Kidney capillary endothelial cell (primary cell): ENCODE measurements at places on chromosomes 3 and 15.

GRCh38 chr3:197183582-197183981, 114.8 kb downstream of the DLG1 start:
- DNase-seq, result no peak

DNA sequence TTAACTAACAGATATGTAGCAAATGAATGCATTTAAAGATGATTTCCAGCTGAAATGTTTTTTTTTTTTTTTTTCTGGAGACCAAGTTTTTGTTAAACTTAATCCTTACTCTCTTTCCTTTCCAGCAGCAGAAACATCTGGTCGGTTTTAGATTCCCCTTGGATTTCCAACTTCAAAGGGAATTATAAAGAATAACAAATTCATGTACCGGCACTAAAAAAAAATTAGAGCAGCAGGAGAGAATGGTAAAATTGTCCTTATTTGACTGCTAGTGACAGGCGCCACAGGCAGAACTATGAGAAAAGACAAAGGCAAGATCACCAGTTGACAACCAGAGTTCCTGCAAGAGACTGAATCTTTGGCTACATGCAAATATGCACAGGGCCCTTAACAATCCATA, 393.3 kb downstream of the TIGIT start:
- DNase-seq, result no peak

DNA sequence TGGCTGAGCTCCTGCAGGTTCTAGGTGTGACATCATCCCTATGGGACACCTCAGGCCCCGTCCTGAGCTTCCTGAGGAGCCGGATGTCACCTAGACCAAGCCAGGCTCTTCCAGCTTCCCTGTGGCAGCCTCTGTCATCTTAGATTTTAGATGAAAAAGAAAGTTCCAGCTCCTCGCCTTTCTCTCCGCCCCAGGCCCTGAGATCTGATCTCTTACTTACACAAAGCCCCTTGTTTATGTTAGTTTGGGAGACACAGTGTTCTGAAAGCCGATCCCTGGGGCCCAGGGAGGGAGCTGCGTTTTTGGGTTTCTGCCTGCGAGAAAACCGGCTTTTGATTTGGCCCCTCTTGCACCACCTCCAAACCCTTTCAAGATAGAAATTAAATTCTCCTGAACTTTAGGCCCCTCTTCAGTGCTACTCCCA, 40.2 kb upstream of the FAM107A start:
- DNase-seq, result no peak

DNA sequence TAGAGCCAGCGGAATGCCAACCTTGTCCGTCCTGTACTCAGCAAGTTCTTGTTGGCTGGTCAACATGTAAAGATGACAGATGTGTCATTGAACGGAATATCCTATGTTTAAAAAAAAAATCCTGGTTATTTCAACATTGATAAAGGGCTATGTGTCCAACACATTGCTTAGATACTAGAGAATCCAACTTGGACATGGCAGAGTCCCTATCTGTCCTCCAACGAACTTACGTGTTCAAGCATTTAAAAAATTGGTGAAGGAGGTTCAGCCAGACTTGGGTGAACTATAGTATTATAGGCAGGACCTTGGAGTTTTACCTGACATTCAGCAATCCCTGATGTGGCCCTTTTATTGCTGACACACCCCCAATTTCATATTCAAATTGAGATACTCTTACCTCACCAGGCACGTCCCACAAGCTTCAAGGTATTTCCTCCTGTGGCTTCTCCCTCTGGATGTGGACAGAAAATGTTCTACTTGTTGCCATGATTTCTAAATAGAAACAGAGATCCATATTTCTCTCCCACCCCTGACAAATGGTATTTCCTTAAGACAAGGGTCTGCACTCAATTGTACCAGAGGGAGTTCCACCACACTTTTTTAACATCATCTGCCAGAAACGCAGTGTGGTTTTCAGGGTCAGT, 207.7 kb upstream of the TPM1 start:
- DNase-seq, result no peak

DNA sequence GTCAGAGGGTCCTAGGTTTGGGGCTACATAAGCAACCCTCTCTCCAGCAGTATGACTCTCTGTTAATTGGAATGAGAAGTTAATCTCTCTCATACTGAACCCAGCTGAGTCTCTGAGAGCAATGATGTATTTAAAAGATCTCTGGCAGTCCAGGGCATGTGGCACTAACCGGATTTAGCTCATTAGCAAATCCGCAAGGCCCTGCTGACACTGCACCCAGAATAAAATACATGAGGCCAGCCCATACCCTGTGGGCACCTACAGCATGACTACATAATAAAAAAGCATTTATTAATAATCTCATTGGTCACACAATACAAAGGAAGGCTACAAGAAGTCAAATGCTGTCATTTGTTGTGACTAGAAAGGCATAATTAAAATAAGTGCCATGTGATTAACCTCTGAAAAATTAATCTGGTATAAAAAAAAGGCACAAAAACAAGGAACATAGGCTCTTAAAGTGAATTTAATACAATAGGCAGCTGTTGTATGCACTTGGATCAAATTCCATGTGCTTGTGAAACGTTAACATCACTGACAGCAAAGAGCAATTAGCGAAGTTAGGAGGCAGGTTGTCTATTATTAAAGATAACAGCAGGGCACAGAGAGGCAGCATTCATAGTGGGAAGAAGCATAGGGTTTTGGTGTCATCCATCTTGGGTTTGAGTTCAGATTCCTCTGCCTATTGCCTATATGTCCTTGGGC, 381.2 kb downstream of the WDR72 start:
- DNase-seq, result no peak

DNA sequence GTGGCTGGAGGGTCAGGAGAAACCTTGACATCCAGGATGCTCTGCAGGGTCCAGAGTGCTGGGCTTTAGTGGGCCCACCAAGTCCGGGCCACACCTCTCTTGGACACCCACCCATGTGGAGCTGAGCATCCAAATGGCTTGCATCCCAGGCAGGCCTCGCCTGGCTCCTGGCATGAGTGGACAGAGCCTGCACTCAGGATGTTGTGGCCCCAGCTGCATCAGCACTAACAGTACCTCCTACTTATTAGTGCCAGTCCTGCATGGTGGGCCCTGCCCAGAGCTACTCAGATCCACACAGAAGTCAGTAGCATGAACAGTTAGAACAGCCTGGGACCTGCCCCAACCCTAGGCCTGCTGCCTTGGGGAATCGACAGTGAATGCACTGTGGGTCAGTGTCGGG, 42.2 kb upstream of the MRPS22 start:
- no peak for DNase-seq

GRCh38 chr15:23647421-23648370, at the start of gene MAGEL2:
MAGEL2 (minus strand) TSS chr15:23647867; CDS start chr15:23647742, 125 bp downstream.
- DNase-seq, result no peak

DNA sequence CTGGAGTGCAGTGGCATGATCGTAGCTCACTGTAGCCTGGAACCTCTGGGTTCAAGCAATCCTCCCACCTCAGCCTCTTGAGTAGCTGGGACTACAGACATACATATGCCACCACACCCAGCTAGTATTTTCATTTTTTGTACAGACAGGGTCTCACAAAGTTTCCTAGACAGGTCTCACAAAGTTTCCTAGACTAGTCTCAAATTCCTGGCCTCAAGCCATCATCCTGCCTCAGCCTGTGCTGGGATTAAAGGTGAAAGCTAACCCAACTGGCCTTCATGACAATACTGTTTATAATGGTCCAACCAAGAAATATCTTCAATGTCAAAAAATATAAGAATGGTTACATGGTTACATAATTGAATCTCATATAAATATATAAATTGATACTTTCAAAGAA, 24.0 kb downstream of the GPR176 start:
- DNase-seq, result no peak

DNA sequence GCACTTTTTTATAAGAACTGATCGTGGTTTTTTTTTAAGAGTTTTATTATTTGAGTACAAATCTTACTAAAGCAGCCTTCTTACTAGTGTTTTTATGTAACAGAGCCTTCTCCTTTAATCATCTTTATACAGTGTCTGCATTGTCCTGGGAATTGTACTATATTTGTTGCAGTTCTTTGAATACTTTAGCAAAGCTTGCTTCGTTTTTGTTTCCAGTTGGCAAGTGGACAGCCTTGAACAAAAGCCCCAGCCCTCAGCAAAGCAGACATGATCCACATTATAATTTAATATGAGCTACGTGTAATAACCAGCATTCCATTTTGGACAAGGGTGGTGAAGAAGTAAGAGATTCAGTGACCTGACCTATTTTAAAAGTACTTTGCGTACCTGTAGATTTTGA, 112.2 kb upstream of the FLNB start:
- DNase-seq, result no peak

DNA sequence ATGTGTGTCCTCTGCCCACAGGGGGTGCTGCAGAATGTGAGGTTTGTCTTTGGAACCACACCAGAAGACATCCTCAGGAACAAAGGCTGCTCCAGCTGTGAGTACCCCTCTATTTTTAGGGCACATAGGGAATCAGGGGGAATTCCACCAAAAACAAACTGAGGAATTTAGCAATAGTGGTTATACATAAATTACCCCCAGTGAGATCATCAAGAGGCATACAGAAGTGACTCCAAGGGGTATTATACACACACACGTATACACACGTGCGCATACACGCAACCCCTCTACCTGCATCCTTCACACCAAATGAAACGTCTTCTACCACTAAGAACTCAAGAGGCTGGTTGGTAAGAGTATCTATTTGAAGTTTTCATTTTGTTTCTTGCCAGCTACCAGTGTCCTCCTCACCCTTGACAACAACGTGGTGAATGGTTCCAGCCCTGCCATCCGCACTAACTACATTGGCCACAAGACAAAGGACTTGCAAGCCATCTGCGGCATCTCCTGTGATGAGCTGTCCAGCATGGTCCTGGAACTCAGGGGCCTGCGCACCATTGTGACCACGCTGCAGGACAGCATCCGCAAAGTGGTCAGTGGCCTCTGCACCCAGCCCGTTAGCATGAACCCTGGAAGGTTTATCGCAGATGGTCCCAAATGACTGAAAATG, 2.9 kb downstream of the THBS1 start:
- DNase-seq, result no peak

DNA sequence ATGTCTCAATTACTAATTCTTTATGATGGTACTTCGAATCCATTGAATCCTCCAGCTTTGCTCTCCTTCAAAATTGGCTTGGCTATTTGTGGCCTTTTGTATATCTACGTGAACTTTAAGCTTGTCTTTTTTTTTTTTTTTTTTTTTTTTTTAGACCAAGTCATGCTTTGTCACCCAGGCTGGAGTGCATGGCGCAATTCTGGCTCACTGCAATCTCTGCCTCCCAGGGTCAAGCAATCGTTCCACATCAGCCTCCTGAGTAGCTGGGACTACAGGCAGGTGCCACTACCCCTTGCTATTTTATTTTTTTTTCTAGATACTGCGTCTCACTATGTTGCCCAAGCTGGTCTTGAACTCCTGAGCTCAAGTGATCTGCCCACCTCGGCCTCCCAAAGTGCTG, 7.7 kb upstream of the DIPK2A start:
- no peak for DNase-seq
